ENCODE measurements at places on chromosomes 5 and 9. TPM values are rescaled to one million over a fixed set of nuclear protein-coding genes. Genes with fewer than 3 reads are reported as not detected.

The WDR38 gene
- total RNA-seq = not detected

The SLCO6A1 gene
- not detected for total RNA-seq

The FAM151B gene
- 2.5 TPM for total RNA-seq

The ARHGAP26 gene
- 22.1 TPM for total RNA-seq

The ENTREP1 gene
- total RNA-seq = 81.9 TPM

The RNF180 gene
- total RNA-seq = 23.9 TPM

The CDH9 gene
- not detected for total RNA-seq

The CYLC2 gene
- not detected for total RNA-seq

Data from sigmoid colon (tissue), 7 donors.